ENCODE measurements at places on chromosomes 1 and 21.

DNA sequence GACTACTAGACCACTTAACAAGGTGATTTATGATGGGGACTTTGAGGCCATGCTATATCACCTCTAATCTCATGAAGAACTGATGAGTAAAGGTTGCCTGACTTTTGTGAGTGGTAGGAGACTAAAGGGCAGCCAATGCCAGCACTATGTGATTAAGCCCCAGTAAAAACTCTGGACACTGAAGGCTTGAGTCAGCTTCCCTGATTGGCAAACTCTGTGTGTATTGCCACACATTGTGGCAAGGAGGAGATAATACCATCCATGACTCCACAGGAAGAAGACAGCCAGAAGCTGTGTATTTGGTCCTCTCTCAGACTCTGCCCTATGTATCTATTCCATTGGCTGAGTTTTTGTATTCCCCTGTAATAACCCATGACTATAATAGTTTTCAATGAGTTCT is 413.3 kb upstream of the ZRANB2 start:
- no peak for DNase-seq

DNA sequence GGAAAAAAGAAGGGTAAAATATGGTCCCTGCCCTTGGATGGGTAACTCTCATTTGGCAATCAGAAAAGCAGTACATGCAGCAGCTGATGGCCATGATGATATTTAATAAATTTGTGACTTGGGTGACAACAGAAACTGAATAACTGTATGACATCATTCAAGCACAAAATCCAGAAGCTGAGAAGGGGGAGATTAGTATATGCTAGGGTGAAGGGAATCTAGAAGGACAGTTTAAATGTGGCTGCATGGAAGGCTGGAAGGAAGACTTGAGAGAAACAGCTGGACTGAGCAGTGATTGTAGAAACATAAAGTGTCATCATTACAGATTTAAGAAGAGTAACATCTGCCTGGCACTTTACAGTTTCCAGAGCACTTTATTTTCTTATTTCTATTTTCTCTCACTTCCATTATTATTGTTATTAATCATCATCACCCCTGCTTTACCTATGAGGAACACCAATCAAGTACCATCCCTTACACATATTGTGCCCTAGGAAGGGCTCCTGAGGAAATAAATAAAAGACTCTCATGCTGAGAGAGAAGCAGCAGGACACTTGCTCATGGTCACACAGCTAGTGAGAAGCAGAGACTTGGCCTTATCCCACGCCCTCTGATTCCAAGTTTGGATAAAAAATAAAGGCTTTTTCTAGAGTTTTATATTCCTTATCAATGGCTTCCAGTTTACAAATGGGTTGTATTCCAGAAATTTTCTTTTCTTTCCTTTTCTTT is 207.2 kb downstream of the PBX1 start:
- no peak for DNase-seq

GRCh38 chr1:12480748-12481362 is 137.2 kb downstream of the DHRS3 start:
- peak; percentile 94 for DNase-seq

GRCh38 chr1:85134583-85135391 is 66.0 kb downstream of the SYDE2 start:
- DNase-seq = peak; percentile 36

DNA sequence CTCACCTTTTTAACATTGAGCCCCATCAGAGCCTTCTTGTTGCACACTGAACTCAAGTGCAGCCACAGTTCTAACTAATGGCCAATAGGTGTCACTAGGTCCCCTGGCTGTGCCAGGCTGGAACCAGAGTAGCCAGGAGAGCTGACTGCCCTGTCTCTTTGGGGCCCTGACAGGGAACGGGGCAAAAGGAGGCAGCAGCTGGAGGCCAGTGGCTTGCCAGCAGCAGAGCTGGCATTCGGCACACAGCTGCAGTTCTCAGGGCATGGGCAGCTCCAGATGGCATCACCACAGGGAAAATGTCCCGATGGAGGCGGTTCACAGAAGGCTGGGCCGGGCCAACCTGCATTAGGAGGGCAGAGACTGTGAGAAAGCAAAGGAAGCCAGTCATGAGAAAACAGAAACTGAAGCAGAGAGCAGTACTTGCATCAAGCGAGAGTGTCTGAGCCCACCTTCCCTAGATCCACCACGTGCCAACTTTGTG is 188.6 kb downstream of the FCRL5 start:
- DNase-seq = peak; percentile 30

- DNase-seq = no peak
Measured at GRCh38 chr1:186183219-186183618, 191.8 kb downstream of the TPR start.

DNA sequence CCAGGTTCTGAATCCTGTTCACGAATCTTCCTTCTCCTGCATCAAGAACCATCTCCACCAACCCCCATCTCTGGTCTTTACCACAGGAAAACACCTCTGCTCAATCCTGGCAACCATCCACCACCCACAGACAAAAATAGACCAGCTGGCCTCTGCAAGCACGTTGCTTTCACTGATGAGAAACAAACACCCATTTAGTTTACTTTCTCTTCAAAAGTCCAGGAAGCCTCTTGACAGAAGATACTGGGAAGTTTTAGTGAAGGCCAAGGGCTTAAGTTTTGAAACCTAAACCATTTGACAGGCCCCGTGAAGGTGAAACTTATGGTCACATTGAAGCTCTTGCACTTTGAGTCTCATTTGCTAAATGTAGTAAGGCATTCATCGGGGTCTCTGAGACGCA is 122.6 kb upstream of the PPP2R5A start:
- no peak for DNase-seq

GRCh38 chr1:197599789-197600188 is 175.5 kb downstream of the DENND1B start:
- no peak for DNase-seq

DNA sequence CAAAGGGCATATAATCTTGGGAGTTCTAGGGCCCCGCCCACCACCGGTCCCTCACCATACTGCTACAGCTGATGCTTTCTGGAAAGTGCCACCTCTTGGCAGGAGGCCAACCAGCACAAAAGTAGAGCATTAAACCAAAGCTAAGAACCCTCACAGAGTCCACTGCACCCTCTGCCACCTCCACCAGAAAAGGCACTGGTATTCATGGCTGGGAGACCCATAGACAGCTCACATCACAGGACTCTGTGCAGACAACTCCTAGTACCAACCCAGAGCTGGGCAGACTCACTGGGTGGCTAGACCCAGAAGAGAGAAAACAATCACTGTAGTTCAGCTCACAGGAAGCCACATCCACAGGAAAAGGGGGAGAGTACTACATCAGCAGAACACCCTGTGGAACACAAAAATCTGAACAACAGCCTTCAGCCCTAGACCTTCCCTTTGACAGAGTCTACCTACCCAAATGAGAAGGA is 10.8 kb downstream of the THEM4 start:
- DNase-seq = no peak

DNA sequence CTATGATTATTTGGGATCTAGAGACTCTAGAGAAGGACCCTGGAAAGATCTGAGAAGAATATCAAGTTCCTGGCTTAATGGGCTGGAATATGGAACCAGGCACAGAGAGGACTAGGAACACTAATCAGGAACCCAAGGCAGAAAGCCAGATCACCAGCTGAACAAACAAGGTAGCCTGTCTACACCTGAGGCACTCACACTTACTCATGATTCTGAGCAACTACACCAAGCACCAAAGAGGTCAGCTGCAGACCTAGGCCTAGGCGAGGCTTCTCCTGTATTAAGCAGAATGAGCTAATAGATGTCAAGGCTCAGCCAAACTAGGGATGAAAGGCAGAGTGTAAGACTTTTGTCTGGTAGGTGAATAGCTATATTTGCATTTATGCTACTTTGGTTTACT is 368.1 kb downstream of the LTN1 start:
- DNase-seq = no peak

- DNase-seq = no peak
Measured at GRCh38 chr1:17874231-17874630, 119.1 kb downstream of the ACTL8 start.

GRCh38 chr1:9746651-9747050 is 77.1 kb downstream of the CLSTN1 start:
- no peak for DNase-seq

GRCh38 chr1:172177849-172178248 is 242.6 kb upstream of the C1orf105 start:
- DNase-seq = no peak

DNA sequence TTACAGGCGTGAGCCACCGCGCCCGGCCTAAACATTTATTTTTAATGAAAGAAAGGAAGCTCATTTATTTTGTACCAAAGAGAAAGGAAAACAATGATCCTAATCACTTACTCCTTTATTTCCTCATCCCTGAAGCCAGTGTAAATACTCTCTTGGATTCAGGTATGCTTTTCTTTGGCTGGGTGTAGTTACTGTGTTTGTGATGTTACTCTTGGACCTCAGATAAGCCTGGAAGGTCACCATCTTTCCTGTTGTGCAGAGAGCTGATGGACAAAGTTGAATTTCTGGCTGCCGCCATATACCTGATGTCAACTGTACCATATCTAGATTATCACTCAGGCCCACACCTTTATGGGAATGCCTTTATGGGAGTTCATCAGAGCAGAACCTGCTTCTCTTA is 35.4 kb upstream of the FOXE3 start:
- DNase-seq = no peak

DNA sequence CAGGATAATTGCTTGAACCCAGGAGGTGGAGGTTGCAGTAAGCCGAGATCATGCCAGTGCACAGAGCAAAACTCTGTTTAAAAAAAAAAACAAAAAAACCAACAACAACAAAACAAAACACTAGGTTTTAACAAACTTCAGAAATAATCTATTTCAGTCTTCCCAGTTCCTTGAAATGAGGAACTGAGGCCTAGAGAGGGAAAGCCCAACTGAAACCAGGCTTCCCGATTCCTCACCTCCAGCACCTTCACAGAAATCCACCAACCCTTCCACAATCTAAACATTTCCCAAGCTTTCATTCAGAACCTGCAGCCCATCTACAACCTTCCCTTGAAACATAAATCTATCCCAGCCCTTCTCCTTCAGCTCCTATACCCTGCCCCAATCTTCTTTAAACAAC is 612 bp upstream of the CD52 start:
- no peak for DNase-seq

GRCh38 chr1:31266547-31266946 is 26.9 kb upstream of the NKAIN1 start:
- DNase-seq = no peak

DNA sequence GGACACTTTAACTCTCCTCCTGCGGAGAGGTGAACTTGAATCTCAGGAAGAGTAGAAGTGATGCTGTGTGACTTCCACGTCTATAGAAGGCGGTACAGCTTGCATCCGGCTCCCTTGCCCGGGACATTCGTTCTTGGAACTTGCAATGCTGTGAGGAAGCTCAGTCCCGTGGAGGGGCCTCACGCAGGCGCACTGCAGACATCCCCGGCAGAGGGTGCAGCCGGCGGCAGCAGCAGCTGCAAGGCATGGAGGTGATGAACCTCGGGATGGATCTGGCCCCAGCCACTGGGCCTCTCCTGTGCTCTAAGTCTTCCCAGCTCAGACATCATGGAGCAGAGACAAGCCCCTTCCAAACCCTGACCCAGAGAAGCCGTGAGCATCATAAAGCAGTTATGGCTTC is 61.8 kb upstream of the SOD1 start:
- no peak for DNase-seq

DNA sequence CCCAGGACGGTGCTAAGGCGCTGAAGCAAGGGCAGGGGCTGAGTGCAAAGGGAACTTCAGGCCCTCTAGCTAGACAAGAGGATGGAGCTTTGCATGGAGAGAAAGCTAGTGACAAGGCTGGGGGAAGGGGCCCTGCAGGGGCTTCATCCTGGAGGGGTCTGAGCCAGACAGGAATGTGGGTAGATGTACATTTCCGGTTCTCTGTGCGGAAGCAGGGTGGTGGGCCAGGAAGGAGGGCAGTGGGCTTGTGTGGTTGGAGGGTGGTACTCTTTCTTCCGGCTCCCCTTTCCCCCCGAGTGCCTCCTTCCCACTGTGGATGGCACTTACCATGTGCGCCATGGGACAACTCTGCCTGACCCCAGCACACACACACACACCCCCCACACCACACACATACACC is 1.5 kb downstream of the KISS1 start:
- no peak for DNase-seq

All from large intestine (tissue), 12 donors.